Activated naive CD4-positive, alpha-beta T cell (primary cell): ENCODE measurements at places on chromosomes 6 and 20.

GRCh38 chr6:56628105-56628504 lies 14.6 kb downstream of the DST start:
- no peak for DNase-seq

GRCh38 chr20:38143646-38144554 lies 21.2 kb downstream of the TGM2 start:
- no peak for DNase-seq

GRCh38 chr6:166737261-166737660 lies 110.2 kb upstream of the RPS6KA2 start:
- no peak for DNase-seq

DNA sequence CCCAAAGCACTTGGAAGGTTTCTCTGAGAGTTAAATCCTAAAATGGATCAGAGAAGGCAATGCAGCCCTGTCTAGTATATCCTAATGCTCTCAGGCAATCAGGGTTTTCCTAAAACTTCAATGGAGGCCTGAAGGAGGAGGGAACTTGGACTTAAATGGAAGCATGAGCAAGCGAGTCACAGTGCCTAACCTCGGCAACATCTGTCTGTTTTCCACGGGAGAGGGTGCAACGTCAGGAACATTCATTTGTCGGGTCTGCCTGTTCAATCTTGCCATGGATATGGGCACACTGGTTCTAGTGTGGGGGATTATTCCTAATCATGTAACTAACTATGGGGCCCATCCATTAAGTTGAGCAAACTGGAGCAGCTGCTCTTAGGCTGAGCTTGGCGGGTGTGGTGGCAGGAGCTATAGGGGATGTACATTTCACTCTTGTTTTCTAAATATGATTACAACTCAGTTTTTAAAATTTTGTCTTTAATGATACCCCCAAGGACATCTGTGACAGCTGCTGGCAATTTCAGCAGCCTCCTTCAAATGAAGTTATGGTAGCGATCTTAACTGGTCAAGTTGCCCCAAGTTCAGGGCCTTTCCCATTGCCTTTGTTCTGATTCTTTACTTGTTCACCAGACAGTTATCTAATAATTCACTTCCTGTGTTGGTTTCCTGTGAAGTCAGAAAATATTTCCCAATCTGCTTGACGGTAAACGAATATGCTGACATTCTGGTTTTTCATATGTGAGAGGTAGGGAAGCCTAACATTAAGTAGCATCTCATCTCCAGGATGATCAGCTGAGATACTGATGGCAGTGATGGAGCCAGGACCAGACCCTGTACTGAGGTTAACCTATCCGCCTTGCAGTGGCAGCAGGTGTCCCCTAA lies 21.6 kb downstream of the DSE start:
- no peak for DNase-seq

- no peak for DNase-seq
Measured at GRCh38 chr20:31908424-31908823, 38.0 kb downstream of the TTLL9 start.

DNA sequence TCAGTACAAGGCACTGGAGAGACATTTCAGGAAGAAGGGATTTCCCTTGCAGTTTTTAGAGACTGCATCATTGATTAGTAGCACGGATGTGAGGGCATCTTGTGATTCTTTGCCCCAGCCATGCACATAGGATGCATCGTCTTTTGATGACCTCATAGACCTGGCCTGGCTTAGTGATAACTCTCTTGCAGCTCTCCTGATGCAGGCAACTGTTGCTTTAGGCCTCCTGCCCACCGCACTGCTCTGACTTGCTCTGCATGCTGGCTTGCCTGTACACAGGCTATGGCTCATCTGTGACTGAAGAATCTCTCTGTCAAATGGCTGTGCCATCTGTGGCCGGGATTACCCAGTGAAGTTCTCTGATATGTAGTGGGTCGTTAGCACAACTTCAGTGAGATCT lies 207.7 kb upstream of the PTCHD4 start:
- DNase-seq = no peak

- no peak for DNase-seq
Measured at GRCh38 chr6:43096451-43097097, 20.5 kb downstream of the PTK7 start.

DNA sequence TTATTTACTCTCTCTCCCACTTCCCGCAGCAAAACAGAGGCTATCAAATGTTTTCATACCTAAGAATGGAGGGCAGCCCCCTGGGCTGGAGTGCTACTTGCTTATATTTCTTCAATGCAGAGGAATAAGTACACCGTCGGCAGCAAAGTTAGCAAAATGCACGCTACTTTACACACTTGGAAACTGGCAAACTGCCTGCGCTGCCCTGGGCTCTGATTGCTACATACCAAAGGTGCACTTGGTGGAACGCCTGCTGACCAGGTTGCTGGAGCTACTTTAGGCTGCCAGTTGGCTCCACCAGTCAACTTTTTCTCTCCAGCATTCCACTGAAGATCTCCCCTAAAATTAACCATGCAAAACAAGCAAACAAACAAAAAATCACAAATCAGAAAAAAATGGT lies 62.4 kb downstream of the PRSS35 start:
- DNase-seq = no peak

GRCh38 chr6:133906050-133906449 lies 17.1 kb downstream of the TCF21 start:
- no peak for DNase-seq

- no peak for DNase-seq
Measured at GRCh38 chr6:97963193-97963592, 680.2 kb upstream of the MMS22L start.

GRCh38 chr6:146868671-146869209 lies 270.0 kb downstream of the ADGB start:
- DNase-seq = no peak
